Left hindlimb (tissue), 1 donor: ENCODE measurements at places on chromosomes 1 and 21.

DNA sequence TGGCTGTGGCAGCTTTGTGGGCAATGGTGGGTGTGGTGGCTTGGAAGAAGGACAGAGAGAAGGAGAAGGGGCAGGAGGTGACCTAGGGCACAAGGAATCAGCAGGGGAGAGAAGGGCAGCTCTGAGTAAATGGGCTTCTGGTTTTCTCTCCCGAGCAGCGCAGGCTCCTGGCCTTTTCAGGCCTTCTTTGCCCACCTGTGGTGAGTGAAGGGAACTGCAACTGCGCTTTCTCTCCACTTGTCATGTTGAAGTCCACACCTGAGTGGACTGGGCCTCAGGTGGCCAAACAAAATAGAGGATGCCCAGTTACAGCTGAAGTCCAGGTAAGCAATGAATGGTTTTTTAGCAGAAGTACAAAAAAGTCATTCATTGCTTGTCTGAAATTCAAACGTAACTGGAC lies 29.4 kb upstream of the KCNA10 start:
- DNase-seq, result no peak

DNA sequence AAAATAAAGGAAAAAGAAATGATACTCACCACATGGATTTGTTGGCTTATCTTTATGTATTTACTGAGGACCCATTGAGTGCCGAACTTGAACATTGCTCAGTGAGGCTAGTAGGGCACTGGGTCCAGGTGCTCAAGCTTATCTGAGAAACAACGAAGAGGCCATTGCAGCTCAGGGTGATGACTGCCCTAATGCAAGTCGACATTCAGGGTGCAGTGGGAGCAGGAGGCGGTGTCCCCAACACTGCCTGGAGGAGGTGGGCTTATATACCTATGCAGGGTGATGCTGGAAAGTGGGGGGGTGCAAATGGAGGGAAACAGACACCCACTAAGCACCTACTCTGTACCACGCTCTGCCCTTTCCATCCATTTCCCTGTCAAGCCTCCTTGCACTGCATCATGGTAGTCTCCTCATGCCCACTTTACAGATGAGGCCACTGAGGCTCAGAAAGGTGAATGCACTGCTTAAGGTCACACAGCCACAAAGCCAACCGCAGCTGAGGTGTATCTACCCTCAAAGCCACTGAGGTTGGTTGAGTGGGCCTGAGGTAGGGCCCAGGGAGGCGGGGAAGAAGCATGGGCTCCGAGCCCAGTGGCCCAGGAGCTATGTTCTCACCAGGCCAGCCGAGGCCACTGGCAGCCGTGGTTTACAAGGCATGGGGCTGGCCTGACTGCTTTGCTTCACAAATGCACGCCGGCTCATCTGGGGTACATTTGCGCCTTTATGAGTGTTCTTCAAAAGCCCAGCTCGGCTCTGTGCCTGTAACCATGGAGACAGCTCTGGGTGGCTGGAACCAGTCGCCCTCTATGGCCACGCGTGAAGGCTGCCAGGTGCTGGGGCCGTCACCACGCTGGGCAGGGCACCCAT lies 103.8 kb downstream of the EPHB2 start:
- peak; percentile 90 for DNase-seq

DNA sequence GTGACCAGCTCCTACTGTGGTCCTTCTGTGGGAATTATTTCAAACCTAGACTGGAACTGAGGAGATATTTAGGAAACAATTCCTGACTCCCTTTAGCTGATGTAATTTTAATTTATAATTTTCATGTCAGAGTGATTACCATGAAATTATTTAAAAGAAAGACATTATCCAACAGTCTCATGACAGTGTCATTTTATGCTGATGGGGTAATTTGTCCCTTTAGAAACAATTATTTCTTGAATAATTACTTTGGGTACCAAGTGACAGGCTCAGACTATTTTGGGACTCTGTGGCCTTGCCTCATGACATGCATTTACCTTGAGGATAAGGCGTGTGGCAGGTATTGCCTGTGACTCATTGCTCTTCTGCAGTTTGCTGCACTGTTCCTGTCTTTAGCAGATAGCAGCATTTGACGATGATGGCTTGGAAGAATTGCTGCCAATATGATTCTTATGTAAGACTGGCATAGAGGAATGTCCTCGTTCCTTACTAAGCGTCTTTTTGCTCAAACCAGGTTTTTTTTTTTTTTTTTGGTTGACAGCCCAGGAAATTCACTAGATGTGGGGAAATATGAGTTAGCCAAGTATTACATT lies 206.0 kb upstream of the HMCN1 start:
- DNase-seq, result no peak

GRCh38 chr1:111733183-111733991 lies 5.8 kb downstream of the INKA2 start:
- DNase-seq, result peak; percentile 79

GRCh38 chr1:77511440-77511840 lies 171.0 kb downstream of the ZZZ3 start:
- DNase-seq, result no peak

DNA sequence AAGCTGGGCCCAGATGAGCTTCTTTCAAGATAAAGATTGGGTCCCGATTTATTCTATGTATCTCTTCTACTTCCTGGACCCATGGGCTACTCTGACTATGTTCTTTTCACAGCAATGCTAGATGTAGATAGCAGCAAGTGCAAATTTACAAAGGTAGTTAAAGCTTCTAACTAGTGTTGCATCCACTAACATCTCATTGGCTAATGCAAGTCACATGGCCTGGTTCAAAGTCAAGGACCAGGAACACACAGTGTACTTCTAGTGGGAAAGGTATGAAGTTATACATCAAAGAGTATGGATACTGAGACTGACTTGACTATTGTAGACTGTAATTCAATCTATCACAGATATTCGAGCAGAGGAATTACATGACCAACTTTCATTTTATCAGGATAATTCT lies 588.8 kb downstream of the PLA2G4A start:
- DNase-seq, result no peak

GRCh38 chr1:215376544-215377264 lies 190.4 kb upstream of the KCTD3 start:
- no peak for DNase-seq

DNA sequence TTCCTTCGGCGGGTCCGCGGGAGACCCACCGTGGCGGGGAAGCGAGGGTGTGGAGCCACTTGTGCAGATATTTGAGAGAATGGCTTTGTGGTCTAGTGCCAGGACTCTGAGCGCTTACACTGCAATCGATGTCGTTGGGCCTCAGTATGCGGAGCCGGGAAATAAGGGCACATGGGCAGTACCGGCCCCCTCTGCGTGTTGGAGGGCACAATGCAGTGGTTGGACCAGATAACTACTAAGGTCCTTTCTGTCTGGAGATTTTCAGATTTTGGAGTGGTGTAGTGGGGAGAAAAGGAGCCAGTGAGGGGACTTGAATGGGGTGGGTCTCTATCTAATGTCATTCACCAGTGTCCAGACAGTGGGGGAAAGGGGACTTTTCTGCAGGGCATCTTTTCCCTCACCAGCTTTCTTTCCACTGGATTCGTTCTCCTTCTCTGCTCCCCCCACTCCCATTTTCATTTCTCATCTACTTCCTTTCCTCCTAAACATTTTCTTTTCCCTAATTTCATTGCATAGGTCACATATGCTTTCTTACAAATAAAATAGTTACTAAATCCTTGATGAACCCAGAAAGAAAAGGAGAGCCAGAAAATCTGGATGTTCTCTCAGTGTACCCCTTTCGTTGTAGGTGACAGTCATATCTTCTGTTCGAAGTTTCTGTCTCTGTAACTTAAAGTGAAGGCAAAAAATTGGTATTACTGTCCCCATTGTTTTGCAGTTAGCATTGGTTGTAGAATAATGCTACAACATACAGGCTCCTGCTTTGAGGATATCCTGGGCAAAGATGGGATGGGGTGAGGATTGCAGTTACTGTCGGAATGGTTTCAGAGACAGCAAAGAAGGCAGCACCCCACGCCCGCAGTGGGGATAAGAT lies 1.4 kb downstream of the ATF3 start:
- no peak for DNase-seq

- no peak for DNase-seq
Observed at GRCh38 chr1:44909901-44910544, 67.0 kb upstream of the PTCH2 start.

GRCh38 chr1:67429011-67429527 lies 1.1 kb downstream of the SERBP1 start:
- peak; percentile 35 for DNase-seq

DNA sequence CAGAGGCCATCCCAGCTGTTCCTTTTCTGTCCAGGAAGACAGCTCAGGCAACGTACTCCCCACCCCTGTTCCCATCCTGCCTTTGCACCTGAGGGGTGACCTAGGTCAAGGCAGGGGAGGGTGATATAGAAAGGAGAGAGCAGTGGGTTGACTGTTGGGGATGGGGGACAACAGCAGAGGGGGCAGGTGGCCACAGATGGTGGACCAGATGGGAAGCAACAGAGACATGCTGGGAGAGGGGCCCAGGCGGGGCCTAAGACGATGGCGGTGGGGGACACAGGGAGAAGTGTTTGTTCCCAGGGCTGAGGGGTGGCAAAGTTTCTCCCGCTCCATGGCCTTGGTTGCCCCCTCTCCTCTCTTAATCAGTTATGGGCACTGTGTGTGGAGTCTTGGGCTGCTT lies 6.3 kb downstream of the CELSR2 start:
- DNase-seq, result peak; percentile 23

GRCh38 chr1:42817976-42818375 lies 779 bp upstream of the SVBP start:
- DNase-seq, result no peak

DNA sequence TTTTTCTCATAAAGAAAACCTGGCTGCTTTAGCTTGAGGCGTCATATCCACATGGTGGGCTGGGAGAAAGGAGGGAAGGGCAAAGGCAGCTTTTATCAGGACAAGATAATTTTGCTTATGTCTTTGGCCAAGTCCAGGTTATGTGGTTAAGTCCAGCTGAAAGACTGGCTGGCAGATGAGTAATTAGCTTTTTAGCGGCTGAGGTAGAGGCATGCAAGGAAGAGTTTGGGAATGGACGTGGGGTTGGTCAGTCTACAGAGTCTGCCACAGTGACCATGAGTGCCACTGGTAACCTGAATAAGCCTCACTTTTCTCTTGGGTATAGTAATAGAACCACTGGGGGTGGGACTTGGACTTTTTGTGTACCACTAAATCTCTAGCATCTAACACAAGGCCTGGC lies 39.8 kb downstream of the NEK7 start:
- DNase-seq, result no peak

GRCh38 chr1:79304131-79304530 lies 297.6 kb upstream of the ADGRL4 start:
- no peak for DNase-seq

DNA sequence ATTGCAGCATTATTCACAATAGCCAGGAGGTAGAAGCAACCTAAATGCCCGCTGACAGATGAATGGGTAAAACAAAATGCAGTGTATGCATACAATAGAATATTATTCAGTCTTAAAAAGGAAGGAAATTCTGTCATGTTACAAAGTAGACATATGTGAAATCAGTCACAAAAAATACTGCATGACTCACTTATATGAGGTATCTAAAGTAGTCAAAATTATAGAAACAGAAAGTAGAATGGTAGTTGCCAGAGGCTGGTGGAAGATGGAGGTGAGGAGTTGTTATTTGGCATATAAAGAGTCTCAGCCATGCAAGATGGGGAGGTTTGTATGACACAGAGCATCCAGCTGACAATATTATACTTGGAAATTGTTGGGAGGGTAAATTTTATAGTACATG lies 43.0 kb upstream of the EGLN1 start:
- DNase-seq, result no peak

DNA sequence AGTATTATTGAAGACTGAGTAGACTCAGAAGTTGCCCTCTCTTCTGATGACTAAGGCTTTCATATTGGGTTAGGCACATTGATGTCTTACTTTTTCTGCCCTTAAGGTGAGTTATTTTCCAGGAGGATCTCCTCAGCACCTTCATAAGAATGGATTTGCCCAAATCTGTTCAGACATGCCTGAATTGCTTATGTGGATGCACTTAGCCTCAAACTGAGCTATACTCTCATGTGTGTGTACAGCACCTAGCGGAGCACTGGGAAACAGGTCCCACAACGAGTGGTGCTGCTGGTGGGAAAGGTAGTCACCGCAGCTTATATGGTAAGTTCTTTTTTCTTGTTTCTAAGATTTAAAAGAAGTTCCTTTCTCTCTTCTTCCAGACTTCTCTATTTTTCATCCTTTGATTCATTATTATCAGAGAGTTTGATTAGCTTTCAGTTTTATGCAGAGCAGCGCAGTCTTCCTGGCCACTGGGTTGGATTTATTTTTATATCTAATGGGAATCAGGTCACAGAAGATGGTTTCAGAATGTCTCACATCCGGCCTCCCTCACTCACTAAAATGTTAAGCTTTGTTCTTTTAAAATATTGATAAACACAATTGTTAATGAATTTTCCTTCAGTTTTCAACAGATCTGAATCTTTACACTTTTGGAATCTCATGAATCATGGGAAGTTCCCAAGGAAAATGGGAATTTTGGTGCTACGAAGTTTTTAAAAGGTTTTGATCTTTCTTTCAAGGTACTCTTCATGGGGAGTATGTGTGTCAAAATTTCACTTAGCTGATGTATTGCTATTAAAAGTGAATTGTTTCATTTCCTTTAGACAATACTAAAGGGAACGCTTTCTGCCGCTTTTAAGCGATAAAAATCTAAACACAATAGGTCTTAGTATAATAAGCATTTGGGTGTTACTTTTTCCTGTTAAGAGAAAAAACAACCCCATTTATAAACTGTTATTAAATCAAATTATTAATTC lies 58.5 kb downstream of the EXTL2 start:
- no peak for DNase-seq

DNA sequence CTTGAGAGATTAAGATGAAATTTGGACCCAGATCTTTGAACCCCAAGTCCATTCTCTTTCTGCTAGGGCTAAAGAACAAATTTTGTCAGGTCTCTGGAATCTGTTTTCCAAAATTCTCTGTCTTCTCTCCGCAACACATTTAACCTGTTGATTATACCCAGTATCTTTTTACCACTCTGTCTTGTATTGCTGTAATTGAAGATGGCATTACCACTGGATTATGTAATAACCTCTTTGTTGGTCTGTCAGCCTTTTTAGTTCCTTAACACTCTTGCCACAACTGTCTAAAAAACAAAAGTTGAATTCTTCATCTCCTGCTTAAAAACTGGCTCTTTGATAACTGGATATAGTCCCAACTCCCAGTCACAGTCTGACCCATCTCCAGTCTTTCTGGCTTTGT lies 3.0 kb downstream of the SRP9 start:
- DNase-seq, result no peak

DNA sequence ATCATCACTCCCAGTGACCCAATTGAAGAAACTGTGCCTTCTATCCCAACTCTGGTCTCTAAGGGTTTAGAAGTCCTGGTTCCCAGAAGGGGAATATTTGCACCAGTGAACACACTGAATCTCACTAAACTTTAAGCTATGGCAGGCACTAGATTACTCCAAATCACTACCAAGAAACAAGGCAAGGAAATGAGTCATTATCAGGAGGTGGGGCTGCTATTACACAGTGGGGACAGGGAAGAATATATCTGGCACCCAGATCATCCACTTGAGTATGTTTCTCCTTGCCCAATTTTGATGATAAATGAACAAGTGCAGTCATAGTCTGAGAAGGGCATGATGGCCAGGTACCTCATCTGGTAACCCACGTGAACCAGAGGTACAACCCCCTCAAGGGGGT lies 7.0 kb downstream of the MRPL9 start:
- no peak for DNase-seq
